Fibroblast of upper back skin (primary cell): ENCODE measurements at places on chromosomes 2 and 18.
A peak's percentile ranks its signal among the peaks of the same experiment; 100 is the strongest.

DNA sequence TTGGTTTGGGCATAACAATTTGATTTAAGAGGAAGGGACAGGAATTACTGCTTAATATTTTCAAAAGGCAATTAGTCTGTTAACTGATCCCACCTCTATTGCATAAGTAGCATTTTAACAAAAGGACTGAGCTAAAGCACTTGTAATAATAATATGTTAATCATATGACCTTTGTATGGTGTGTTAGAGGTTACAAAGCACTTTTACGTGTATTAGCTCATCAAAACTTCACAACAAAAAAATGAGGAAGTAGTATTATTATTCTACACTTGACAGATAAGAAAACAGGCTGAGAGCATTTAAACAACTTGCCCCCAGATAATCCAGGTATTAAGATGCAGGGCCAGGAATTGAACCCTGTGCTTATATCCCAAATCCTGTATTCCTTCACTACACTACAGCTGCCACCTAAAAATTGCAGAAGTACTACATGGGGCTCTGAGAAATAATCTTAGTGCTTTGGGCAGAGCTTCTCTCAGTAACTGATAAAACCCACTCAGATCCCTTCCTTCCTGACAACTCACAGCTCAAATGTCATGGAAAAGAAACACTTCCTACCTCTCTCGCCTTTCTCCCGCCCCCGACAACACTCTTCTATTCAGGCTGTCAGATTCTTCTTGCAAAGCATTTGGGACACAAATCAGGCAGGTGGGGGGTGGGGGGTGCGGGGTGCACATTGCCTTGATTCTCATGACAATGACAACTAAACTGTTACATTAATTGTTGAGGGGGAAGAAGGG is 20.7 kb upstream of the KCTD1 start:
- no peak for DNase-seq

- DNase-seq: peak; percentile 49
Observed at GRCh38 chr18:80249217-80250093, 2.1 kb upstream of the PARD6G start.

DNA sequence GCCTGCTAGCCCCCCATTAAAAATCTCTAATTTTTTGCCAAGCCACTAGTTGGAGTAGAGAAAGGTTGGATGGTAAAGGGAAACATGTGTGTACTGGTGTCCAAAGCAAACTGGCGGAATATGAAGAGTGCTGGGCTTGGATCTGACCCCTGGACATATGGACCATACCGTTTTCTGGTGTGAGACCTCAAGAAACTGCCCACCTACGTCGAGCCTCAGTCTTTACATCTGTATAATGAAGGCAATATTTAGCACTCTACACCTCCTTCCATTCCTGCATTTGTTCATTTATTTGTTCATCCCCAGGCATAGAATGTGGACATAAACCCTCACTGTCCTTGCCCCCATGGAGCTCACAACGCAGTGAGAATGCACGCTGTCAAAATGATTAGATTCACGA is 142.4 kb downstream of the RHBDD1 start:
- no peak for DNase-seq

- no peak for DNase-seq
Observed at GRCh38 chr2:38246105-38246504, 131.0 kb downstream of the ATL2 start.

GRCh38 chr2:69306822-69307578 is 80.0 kb downstream of the GFPT1 start:
- DNase-seq: peak; percentile 79

- no peak for DNase-seq
Observed at GRCh38 chr2:39179974-39180960, 59.4 kb upstream of the SOS1 start.

DNA sequence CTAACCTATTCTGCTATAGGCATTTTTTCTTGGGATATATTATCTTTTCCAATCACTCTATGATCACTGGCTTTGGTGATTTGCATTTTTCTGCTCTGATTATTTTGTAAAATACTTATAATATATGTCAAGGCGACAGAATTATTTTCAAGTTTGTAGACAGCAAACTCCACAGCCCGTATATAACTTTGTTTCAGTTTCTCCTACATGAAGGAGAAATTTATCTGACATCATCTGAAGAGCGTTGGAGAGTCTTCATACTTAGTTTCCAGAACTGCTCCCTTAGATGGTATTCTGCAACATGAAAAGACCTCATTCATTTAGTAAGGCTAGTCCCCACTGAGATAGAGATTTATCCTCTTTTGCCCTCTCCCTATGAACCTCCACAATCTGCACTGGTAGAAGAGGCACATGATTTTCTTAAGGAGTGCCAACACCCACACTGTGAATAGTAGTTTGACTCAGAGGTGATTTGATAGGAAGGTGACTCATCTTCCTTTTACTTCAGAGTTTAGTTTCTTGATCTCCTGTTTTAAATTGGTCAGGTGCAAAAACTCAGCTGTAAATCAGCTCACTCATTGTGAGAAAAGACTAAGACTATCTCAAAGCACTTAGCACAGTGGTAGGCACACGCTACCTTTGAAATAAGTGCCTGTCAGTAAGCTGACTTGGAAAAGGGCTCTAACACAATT is 1848.6 kb upstream of the CELF4 start:
- DNase-seq: peak; percentile 12

- peak; percentile 34 for DNase-seq
Observed at GRCh38 chr18:58359218-58359617, 269.7 kb downstream of the ALPK2 start.

- DNase-seq: peak; percentile 64
Observed at GRCh38 chr18:2547477-2548087, 23.7 kb downstream of the METTL4 start.

GRCh38 chr18:57051021-57051656 is 95.7 kb upstream of the BOD1L2 start:
- no peak for DNase-seq

- DNase-seq: peak; percentile 36
Observed at GRCh38 chr2:58633613-58634365, 392.7 kb upstream of the FANCL start.

- peak; percentile 80 for DNase-seq
Observed at GRCh38 chr2:188986839-188987238, 12.7 kb downstream of the COL3A1 start.

DNA sequence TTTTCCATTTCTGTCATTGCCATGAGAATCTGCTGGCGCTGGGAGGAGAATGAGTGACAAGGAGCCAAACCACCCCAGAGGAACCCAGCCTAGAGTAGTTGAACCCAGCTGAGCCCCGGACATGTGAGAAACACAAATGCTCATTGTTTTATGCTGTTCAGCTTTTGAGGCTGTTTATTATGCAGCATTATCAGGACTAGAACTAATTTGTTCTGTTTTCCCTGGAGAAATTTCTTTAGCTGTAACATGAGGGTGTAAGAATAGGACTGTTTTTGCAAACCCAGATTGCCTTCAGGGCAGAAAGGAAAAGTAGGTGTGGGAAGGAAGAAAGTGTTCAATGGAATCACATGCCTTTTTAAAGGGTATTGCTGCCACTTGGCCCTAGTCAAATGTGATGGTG is 28.5 kb upstream of the DOCK10 start:
- no peak for DNase-seq

DNA sequence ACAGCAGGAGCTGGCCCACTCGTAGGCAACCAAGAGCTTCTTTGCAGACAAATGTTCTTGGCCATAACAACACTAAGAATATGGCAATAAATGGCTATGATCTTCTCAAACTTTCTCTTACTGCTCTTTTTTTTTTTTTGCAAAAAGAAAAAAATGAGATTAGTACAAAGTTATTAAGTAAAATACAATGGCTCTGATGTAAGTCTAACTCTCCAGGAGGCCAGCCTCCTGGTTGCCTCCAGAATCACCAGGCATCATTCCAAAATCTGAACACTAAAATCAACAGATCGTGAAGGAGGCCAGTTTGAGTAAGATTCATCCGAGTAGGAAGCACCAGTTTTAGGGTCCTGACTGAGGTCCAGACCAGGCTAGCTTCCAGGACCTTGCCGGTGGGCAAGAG is 20.8 kb upstream of the FIGN start:
- no peak for DNase-seq

DNA sequence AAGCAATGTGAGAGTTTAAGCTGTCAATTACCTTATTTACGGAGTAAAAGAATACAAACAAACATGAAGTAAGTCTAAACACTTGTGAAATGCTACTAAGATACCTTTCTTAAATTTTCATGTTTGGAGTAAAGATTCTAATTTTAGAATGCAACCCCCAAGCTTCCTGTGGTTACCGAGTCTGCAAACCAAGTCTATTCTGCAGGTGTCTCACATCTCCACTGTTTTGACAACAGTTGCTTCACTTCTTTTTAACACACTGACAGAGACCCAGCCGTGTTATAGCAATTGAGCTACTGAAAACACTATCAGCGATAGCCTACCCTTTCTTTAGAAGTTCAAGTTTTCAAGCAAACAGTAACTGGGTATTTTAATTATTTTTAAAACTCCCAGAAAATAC is 608.3 kb downstream of the ERBB4 start:
- DNase-seq: no peak

GRCh38 chr18:42508683-42509296 is 553.8 kb downstream of the PIK3C3 start:
- DNase-seq: no peak

DNA sequence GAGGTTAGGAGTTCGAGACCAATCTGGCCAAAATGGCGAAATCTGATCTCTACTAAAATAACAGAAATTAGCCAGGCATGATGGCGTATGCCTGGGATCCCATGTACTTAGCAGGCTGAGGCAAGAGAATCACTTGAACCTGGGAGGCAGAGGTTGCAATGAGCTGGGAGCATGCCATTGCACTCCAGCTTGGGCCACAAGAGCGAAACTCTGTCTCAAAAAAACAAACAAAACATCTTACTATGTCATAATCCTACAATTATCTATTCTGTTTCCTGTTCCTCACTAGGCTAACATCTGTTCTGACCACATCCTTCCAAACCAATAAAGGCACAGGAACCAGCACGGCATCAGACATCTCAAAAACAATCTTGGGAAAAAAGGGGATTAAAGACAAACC is 361.8 kb upstream of the UBE2E3 start:
- DNase-seq: peak; percentile 27

DNA sequence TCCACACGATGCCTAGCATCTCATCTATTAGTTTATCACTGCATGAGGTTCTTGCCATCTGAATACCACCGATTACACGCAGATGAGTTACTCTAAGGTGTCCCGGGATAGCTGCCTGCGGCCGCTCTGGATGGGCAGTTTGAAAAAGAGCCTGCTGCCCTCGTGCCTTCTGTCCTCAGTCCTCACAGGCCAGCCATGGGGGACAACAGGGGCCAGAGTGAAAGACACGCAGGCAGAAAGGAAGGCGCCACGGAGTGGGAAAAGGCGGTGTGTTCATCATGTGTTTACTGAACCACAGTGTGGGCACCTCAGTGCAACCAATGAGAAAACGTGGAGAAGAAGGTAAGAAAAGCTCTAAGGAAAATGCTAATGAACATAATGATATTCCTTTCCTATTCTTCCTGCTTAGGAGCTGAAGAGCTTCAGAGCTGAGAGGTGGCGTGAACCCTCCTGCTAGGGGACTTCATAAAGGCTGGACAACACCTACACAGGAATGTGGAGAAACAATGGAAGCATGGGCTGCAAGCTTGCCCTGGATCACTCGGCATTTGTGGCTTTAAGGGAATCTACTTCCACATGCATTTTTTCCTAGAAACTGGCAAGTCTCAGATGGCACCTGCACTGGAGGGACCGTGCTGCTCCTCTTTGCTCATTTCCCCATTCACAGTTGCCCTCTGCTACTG is 50.9 kb downstream of the CABYR start:
- DNase-seq: no peak

- peak; percentile 46 for DNase-seq
Observed at GRCh38 chr2:238905644-238906043, 57.8 kb downstream of the TWIST2 start.

- peak; percentile 6 for DNase-seq
Observed at GRCh38 chr18:50401888-50402287, 27.0 kb downstream of the SKA1 start.

- no peak for DNase-seq
Observed at GRCh38 chr2:237570776-237571335, 4.5 kb downstream of the PRLH start.

- no peak for DNase-seq
Observed at GRCh38 chr2:231084565-231084964, 27.9 kb downstream of the PSMD1 start.

GRCh38 chr2:173978447-173978846 is 13.3 kb upstream of the SP3 start:
- DNase-seq: no peak

- no peak for DNase-seq
Observed at GRCh38 chr2:60623040-60623439, 69.6 kb upstream of the BCL11A start.

GRCh38 chr18:42048158-42048557 is 93.1 kb downstream of the PIK3C3 start:
- peak; percentile 80 for DNase-seq

- no peak for DNase-seq
Observed at GRCh38 chr2:175843625-175844024, 158.4 kb downstream of the LNPK start.

GRCh38 chr2:170201734-170202393 is 23.9 kb downstream of the MYO3B start:
- DNase-seq: no peak

DNA sequence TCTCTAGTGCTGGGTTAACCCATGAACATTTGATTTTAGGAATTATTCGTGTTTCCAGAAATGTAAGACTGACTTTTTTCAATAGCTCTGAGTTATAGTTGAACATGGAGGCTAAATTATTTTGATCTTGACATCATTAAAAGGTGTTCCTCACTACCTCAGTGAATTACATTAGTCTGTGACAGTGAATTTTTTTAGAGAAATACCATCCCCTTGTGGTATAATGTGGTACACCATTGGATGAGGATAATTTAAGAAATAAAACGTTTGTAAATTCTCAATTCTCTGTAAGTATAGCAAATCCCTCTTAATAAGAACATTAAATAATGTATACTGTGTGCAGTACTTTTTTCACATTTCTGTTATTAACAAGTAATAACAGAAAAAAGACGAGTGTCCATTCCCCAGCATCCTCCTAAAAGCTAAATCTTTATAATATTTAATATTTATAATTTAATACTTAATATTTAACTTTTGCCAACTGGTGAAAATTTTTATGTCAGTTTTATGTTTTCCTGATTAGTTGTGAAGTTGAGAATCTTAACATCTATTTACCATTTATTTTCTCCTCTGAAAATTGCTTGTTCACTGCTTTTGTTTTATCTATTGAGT is 70.3 kb upstream of the CWC22 start:
- DNase-seq: peak; percentile 29

- no peak for DNase-seq
Observed at GRCh38 chr18:45666006-45666405, 50.7 kb downstream of the SLC14A2 start.

GRCh38 chr2:231713730-231714638 is 5.7 kb downstream of the PTMA start:
- peak; percentile 88 for DNase-seq

DNA sequence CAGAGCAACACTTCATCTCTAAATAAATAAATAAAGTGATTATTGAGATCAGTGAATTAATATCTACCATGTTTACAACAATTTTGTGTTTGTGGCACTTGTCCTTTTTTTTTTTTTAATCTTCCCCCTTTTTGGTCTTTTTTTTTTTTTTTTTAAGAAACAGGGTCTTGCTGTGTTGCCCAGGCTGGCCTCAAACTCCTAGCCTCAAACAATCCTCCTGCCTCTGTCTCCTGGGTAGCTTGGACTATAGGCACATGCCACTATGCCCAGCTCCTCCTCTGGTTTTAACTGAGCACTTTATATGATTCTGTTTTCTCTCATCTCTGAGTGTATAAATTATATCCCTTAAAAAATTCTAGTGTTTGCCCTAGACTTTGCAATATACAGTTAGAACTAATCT is 30.3 kb downstream of the SLC4A5 start:
- DNase-seq: no peak
